Upper lobe of left lung (tissue), 6 donors: ENCODE measurements at places on chromosomes 5 and 9. TPM values are rescaled to one million over a fixed set of nuclear protein-coding genes. Genes with fewer than 3 reads are reported as not detected.

ADGRV1 gene
- total RNA-seq: 22.3 TPM

SLC34A3 gene
- not detected for total RNA-seq

ZSWIM6 gene
- 14.4 TPM for total RNA-seq

PCDHGA11 gene
- total RNA-seq: 2.3 TPM

ADAMTS12 gene
- total RNA-seq: 11.5 TPM

GRXCR2 gene
- total RNA-seq: not detected

PIP5KL1 gene
- total RNA-seq: 5.6 TPM

ATOX1 gene
- 72.2 TPM for total RNA-seq

CDKN2A gene
- total RNA-seq: 8.7 TPM

CA9 gene
- not detected for total RNA-seq

DNA sequence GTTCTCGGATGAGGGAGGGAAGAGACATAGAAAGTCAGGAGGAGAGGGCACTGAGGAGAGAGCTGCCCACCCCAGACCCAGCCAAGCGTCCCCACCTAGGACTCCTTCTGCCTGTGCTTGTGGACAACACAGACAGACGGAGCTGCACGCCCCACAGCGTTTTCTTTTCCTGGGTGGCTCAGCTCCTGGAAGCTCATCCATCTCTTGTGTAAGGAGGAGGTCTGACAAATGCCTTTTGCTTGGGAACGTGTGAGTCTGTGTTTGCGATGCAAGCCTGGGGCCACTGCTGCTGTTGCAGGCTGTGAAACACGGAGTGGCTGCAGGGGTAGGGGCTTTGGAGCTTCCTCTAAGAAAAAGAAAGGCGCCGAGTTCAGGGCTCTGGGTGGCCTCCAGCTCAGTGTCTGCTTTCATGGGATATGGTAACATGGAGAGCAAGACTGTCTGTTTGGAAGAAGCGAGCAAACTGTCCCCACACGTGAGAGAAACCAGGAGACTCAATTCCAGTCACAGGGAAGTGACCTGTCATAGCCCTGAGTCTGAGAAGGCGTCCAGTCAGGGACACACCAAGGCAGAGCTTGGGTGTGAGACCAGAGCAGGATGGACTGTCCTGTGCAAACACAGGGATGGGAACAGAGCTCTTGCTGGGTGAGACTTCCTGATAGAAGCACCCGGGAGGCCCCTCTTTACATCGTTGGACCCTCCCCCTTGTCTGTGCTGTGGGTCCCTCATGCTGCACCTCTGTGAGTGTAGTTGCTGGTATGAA is 42.7 kb downstream of the GADD45G start:
- no peaks in the 10 kb centered on the region for H3K27me3 ChIP-seq
- no peak overlapping the region for H3K4me3 ChIP-seq
- H3K4me1 ChIP-seq: no peaks in the 10 kb centered on the region
- DNase-seq: no peak
- H3K36me3 ChIP-seq: no peaks in the 10 kb centered on the region
- no peak overlapping the region for H3K27ac ChIP-seq

- peaks cover 11% of the 10 kb centered on the region for H3K4me1 ChIP-seq
- H3K27me3 ChIP-seq: no peaks in the 10 kb centered on the region
- H3K27ac ChIP-seq: no peak overlapping the region
Measured at GRCh38 chr5:172919525-172920446, 39.4 kb upstream of the RPL26L1 start.

- peak overlapping the region; percentile 71 for H3K27ac ChIP-seq
- no peak for DNase-seq
- H3K4me3 ChIP-seq: peak overlapping the region; percentile 75
- no peaks in the 10 kb centered on the region for H3K36me3 ChIP-seq
- H3K4me1 ChIP-seq: peaks cover 51% of the 10 kb centered on the region
Measured at GRCh38 chr9:121268851-121269641, 1.1 kb downstream of the GSN start.

DNA sequence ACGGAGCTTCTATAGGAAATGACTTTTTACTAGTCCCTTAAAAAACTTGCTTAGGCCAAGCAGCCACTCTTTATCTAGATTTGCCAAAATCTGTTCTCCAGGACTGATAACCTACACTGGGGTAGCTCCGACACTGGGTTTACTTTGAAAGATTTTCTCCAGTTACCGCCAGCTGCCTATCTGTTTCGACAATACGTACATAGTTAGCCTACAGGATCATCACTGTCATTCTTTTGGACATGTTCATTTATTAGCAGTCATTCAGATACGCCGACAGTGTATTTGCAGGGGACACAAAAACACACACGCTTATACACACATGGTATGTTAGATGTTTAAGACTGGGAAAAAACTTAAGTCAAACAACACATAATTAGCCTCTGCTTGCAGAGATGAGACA is 225.7 kb downstream of the DCP2 start:
- no peaks in the 10 kb centered on the region for H3K27me3 ChIP-seq
- no peak for DNase-seq
- H3K36me3 ChIP-seq: no peaks in the 10 kb centered on the region
- no peak overlapping the region for H3K27ac ChIP-seq
- H3K4me3 ChIP-seq: no peak overlapping the region

GRCh38 chr5:135135530-135136226 is 101.7 kb upstream of the PITX1 start:
- H3K4me3 ChIP-seq: no peak overlapping the region
- H3K27me3 ChIP-seq: no peaks in the 10 kb centered on the region

DNA sequence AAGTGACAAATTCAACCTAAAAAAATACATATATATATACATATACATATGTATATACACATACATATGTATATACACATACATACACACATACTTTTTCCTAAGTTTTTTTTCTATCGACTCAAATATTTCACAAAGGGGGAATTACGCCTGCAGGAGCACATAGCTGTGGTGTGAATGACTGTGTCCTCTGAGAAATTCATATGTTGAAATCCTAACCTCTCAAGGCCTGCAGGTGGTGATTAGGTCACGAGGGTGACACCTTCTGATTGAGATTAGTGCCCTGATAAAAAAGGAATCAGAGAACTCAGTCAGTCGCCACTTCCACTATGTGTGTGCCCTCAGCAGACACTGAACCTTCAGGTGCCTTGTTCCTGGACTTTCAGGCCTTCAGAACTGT is 248.7 kb downstream of the SEMA5A start:
- DNase-seq: no peak
- H3K36me3 ChIP-seq: no peaks in the 10 kb centered on the region
- no peaks in the 10 kb centered on the region for H3K27me3 ChIP-seq
- H3K4me1 ChIP-seq: no peaks in the 10 kb centered on the region
- no peak overlapping the region for H3K27ac ChIP-seq

- H3K4me3 ChIP-seq: no peak overlapping the region
- H3K36me3 ChIP-seq: no peaks in the 10 kb centered on the region
- H3K27ac ChIP-seq: no peak overlapping the region
- no peaks in the 10 kb centered on the region for H3K27me3 ChIP-seq
- peaks cover 5% of the 10 kb centered on the region for H3K4me1 ChIP-seq
Measured at GRCh38 chr9:96661711-96662110, 6.6 kb upstream of the PRXL2C start.

DNA sequence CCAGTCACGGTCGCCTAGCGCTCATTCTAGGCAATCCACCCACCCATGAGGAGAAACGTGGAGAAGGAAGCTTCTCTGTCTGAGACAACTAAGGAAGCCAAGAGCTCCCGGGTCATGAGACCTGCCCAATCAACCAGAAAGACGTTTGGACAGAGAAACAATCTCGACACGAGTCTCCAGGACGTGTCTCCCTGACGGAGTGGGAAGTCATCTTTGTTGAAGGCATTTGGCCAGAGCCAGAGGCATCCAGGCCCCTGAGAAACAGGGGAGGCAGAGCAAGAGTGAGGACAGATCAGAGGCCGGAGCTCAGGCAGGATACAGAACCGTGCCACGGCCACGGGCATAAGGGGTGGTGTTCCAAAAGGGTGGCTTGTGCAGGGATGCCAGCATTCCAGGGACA is 479.0 kb downstream of the SPATA31A7 start:
- no peaks in the 10 kb centered on the region for H3K36me3 ChIP-seq
- H3K4me3 ChIP-seq: no peak overlapping the region
- no peaks in the 10 kb centered on the region for H3K27me3 ChIP-seq
- no peaks in the 10 kb centered on the region for H3K4me1 ChIP-seq
- no peak overlapping the region for H3K27ac ChIP-seq
- no peak for DNase-seq

- DNase-seq: no peak
- no peak overlapping the region for H3K4me3 ChIP-seq
- no peaks in the 10 kb centered on the region for H3K4me1 ChIP-seq
Measured at GRCh38 chr5:96753848-96754247, 53.9 kb downstream of the ERAP1 start.

DNA sequence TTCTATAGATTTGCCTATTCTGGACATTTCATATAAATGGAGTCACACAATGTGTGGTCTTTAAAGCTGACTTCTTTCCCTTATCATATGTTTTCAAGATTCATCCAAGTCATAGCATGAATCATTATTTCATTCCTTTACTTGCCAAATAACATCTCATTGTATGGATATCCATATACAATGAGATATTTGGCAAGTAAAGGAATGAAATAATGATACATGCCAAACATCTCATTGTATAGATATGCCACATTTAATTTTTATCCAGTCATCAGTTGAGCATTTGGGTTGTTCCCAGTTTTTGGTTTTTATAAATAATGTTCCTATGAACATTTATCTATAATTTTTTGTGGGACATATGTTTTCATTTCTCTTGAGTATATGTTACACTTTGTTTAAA is 20.5 kb upstream of the OR2K2 start:
- H3K36me3 ChIP-seq: no peaks in the 10 kb centered on the region
- H3K27me3 ChIP-seq: no peaks in the 10 kb centered on the region
- H3K27ac ChIP-seq: no peak overlapping the region
- no peaks in the 10 kb centered on the region for H3K4me1 ChIP-seq
- no peak for DNase-seq

- H3K36me3 ChIP-seq: no peaks in the 10 kb centered on the region
- no peaks in the 10 kb centered on the region for H3K4me1 ChIP-seq
- H3K4me3 ChIP-seq: no peak overlapping the region
- no peak overlapping the region for H3K27ac ChIP-seq
- H3K27me3 ChIP-seq: no peaks in the 10 kb centered on the region
- no peak for DNase-seq
Measured at GRCh38 chr5:59528202-59528862, 365.2 kb downstream of the PDE4D start.

- no peak for DNase-seq
- no peak overlapping the region for H3K27ac ChIP-seq
- no peak overlapping the region for H3K4me3 ChIP-seq
Measured at GRCh38 chr5:141771031-141771430, 89.0 kb upstream of the ARAP3 start.

GRCh38 chr5:76556511-76557221 is 66.5 kb downstream of the F2RL2 start:
- DNase-seq: no peak
- H3K27me3 ChIP-seq: no peaks in the 10 kb centered on the region
- no peak overlapping the region for H3K4me3 ChIP-seq
- H3K36me3 ChIP-seq: no peaks in the 10 kb centered on the region

DNA sequence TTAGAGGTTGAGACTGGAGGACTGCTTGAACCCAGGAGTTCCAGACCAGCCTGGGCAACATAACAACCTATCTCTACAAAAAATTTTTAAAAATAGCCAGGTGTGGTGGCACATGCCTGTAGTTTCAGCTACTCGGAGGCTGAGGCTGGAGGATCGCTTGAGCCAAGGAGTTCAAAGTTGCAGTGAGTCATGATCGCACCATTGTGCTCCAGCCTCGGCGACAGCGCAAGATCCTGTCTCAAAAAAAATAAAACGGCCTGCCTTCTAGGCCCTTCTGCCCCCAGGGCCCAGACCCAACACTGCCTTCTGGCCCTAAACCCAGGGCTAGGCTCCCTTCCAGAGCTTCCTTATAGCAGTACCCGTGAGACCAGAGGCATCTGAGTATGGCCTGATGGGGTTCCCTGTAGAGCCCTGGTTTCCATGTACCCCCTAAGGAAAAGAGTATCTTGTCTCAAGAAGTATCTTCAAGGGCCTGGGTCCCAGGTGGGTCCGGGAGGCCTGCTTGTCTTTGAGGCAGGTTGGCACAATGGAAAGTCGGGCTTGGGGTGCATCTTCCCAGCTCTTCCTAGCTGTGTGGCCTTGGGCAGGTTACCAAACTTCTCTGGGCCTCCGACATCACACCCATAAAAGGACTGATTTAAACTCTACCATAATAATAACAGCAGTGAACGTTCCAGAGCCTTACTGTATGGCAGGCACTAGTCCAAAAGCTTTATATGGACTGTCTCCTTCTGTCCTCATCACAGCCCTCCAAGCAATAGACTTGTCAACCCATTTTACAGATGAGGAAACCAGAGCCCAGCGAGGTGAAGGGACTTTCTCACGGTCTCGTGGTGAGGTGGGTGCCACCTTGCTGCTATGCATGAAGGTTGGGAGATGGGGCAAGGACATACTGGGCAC is 9.6 kb downstream of the LRRC8A start:
- no peak for DNase-seq
- H3K36me3 ChIP-seq: peaks cover 60% of the 10 kb centered on the region
- H3K4me3 ChIP-seq: peak overlapping the region; percentile 4
- H3K27ac ChIP-seq: peak overlapping the region; percentile 83
- no peaks in the 10 kb centered on the region for H3K27me3 ChIP-seq

DNA sequence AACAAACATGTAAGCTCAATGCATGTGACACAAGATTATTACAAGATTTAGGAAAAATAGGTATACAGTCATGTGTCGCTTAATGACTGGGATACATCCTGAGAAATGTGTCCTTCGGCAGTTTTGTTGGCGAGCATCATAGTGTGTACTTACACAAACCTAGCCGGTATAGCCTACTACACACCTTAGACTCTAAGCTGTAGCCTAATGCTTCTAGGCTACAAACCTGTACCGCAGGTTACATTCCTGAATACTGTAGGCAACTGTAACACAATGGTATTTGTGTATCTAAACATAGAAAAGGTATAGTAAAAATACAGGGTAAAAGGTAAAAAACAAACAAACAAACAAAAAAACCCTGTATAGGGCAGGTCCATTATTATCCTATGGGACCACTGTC is 27.7 kb downstream of the MSX2 start:
- H3K36me3 ChIP-seq: no peaks in the 10 kb centered on the region
- H3K27me3 ChIP-seq: no peaks in the 10 kb centered on the region
- peaks cover 10% of the 10 kb centered on the region for H3K4me1 ChIP-seq
- no peak for DNase-seq
- H3K4me3 ChIP-seq: no peak overlapping the region

GRCh38 chr9:111633389-111633736 is 2.2 kb downstream of the DNAJC25 start:
- DNase-seq: no peak
- H3K27ac ChIP-seq: no peak overlapping the region
- no peak overlapping the region for H3K4me3 ChIP-seq
- no peaks in the 10 kb centered on the region for H3K27me3 ChIP-seq

DNA sequence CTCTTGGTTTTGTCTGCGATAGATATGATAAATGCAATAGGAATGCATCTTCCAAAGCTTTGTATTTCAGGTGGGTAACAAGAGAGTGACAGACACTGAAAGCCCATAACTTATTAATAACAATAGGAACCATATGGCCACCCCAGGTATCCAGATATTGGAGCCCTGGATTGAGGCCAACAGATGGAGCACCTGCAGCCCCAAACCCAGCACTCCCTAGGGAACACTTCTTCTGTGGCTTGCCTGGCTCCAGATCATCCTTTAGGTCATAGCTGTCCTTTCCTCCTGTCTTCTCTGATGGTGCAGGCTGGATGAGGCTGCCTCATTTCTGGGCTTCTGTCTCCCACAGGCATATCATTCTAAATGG is 5.0 kb upstream of the IL3 start:
- no peaks in the 10 kb centered on the region for H3K36me3 ChIP-seq
- H3K4me3 ChIP-seq: no peak overlapping the region
- no peak overlapping the region for H3K27ac ChIP-seq
- no peaks in the 10 kb centered on the region for H3K27me3 ChIP-seq
